ENCODE measurements at places on chromosomes 11 and 22. TPM values are rescaled to one million over a fixed set of nuclear protein-coding genes. Genes with fewer than 3 reads are reported as not detected.

- peak; percentile 80 for DNase-seq
These were observed 451.2 kb downstream of the MIAT start for GRCh38 chr22:27108425-27109114.

GRCh38 chr11:47396049-47396320 is 12.4 kb upstream of the SLC39A13 start:
- DNase-seq = no peak

The RBX1 gene
- 79.4 TPM for total RNA-seq

DNA sequence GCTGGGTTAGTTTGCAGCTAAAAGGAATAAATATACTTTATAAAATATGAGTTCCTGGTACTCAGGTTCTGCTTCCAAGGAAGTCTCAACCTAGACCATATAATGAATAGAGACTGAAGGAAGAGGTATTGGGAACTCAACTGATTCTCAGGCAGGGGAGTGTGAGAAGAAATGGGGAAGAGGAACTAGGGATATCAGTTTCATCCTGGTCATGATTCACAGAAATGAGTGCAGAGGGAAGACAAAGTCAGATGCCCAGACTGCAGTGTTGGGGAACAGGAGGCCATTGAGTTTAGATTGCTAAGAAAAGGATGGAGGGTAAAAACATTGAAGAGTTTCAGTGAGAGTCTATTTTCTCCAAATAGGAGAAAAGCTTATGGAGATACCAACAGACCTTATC is 28.8 kb downstream of the PLAAT5 start:
- DNase-seq = no peak

GRCh38 chr11:17008099-17008498 is 6.1 kb downstream of the PLEKHA7 start:
- DNase-seq = no peak

GRCh38 chr11:3109921-3110706 is 52.9 kb upstream of the CARS1 start:
- DNase-seq = no peak

DNA sequence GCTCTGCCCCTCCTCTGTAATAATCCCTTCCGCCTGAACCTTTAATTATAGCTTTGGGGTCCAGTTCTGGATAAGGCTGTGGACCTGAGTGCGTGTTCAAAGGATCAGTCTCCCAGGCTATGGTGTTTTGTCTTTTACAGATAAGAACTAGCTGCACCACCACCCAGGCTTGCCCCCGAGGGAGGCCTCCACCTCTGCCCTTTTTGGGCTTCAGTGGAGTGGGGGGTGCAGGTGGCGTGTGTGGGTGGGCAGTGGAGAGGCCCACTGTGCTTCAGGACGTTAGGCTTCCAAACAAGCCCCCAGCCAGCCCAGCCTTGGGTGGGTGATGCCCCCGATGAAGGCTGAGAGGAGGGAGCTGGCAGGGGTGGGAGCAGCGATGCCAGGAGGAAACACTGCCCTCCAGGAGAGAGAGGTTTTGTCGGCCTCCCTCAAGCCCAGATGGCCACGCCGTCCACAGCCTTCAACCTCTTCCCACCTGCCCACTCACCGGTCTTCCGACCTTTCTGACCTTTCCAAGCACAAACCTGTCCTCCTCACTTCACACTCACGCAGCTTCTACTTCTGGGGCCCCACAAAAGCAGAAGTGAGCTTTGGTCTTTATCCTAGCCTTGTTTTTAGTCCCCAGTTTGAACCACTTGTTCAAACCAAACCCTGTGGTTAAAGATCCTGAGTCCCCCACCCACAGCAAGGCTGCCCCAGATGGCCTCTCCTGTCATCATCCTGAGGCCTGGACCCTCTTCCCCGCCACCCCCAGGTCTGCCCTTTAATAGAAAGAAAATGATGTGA is 20.4 kb downstream of the PSMD13 start:
- DNase-seq = no peak

The SYCE3 gene
- total RNA-seq = not detected

GRCh38 chr11:1619449-1619848 is 2.5 kb downstream of the KRTAP5-4 start:
- DNase-seq = no peak

DNA sequence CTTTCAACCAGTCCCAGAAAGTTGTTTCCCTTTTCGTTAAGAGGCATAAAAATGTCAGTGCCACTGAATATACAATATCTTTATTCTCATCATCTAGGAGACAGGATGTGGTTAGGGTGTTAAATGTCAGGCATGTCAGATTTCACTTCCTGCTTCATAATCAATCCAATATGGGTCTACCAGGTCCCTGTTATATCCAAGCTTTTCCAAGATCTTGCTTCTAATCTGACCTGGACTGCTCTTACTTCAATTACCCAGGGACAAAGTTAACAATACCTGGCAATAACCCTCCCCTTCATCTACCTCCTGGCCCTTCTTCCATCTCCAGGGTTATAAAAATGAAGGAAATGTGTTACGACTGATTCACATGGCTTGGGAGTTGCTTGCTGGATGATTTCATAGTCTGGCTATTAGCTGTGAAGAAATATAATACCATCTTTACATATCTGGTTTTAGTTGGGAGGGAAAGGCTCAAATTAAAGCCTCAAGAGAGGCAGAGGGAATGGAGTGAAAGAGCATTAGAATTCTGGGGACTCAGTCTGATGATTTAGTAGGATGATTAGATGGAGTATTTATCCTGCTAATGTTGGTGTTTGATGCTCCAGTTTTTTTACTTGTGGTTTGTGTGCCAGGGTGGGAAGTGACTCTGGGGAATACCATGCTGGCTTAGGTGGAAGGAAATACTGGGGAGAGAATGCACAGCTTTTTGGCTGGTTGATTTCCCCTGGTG is 534.3 kb downstream of the ETS1 start:
- no peak for DNase-seq

The KRTAP5-2 gene
- not detected for total RNA-seq

DNA sequence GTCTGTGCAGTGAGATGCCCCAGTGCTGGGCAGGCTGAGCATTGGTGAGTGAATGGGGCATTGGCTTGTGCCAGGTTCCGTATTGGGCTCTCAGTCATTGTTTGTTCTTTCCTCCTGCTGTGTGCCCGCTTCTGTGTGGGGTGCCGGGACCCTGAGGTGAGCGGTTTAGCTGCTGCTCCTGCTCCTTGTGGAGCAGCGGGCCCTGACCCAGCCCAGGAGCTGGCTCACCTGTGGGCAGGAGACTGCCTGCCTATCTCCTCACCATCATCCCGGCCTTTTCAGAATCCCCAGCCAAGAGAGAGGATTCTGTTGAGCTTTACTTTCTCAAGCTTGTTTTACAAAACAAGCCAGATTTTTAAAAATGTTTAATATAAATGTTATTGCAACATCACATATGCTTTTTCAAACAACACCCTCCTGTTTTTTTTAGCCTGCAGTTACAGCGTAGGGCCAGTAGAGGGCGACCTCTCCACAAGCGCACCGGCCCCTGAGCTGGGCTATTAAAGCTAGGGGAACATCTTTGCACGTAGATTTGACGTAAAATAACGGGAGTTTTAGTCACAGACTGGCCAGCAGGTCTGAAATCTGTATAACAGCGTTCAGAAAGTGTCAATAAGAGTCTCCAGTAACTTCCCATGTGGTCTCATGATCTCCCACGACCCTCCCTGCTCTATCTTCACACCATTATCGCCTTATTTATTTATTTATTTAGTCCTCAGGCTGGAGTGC is 25.1 kb upstream of the RELT start:
- DNase-seq = peak; percentile 38

- no peak for DNase-seq
These were observed 100.7 kb downstream of the MAML2 start for GRCh38 chr11:96242191-96242847.

GRCh38 chr11:130782361-130783222 is 133.7 kb downstream of the SNX19 start:
- peak; percentile 34 for DNase-seq

The PHRF1 gene
- 36.5 TPM for total RNA-seq

DNA sequence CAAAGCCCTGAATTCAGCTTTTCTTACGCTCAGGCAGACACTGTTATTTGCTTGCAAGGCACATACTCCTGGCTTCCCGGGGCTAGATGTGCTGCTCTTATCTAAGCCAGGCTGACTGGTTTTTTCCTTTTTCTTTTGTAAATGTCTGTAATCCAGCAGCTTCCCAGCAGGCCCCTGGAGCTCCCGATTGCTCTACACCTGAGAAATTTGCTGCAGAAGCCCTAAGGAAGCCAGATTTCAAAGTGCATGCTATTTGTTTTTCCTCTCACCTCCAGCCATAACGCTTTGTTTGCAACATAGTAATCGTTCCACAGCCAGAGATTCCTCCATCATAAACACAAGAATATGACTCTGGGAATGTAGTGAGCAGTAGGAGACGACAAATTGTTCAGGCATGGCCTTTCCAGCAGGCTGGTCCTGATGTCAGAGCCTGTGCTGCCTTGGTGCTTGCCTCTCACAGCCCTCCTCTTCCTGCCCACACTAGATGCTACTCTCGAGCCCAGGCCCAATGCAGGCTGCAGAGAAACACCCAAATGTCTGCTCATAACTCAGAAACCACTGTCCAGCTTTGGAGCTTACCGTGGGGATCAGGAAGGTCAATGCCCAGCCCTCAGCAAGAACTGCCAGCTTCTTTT is 54.7 kb upstream of the SLC6A5 start:
- no peak for DNase-seq

DNA sequence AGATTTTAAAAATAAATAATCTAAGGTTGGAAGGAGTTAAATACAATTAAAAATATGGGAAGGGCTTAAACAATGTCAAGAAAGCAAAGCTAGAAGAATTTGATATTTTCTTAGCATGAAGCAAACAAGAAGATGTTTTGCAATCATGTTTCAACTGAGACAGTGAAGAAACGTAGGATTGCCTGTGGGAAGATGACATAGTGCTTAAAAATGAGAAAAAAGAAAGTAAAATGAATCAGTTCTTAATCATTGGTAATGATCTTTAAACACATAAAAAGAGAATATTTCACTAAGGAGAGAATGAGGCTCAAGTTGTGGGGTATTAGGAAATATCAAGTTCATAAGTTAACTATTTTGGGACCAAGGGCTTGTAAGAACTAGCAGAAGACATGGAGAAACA is 855.0 kb downstream of the METTL15 start:
- no peak for DNase-seq

The MISFA gene
- total RNA-seq = not detected

GRCh38 chr11:26901162-26901561 is 92.8 kb upstream of the FIBIN start:
- DNase-seq = no peak

- no peak for DNase-seq
These were observed 13.8 kb upstream of the JAM3 start for GRCh38 chr11:134055029-134055428.

DNA sequence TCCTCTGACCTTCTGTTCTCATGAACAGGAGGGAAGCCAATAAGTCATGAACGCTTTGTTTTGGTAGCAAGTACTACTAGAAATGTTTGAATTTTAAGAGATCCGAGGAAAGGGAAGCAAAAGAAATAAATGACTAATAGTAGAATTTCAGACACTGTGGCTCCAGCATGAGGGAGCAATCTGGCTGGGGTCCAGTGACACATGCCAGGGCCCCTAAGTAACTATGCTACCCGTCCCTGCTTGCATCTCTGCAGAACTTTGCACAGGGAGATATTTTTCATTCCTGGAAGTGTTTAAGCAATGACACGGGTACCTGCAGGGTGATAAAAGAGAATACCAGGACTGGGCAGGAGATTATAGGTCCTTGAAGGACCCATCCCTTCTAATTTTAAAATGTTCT is 7.3 kb upstream of the ADAMTS8 start:
- no peak for DNase-seq

GRCh38 chr11:117834838-117835443 is 10.4 kb upstream of the FXYD2 start:
- no peak for DNase-seq

The IGSF22 gene
- total RNA-seq = not detected

The CASP12 gene
- total RNA-seq = not detected

DNA sequence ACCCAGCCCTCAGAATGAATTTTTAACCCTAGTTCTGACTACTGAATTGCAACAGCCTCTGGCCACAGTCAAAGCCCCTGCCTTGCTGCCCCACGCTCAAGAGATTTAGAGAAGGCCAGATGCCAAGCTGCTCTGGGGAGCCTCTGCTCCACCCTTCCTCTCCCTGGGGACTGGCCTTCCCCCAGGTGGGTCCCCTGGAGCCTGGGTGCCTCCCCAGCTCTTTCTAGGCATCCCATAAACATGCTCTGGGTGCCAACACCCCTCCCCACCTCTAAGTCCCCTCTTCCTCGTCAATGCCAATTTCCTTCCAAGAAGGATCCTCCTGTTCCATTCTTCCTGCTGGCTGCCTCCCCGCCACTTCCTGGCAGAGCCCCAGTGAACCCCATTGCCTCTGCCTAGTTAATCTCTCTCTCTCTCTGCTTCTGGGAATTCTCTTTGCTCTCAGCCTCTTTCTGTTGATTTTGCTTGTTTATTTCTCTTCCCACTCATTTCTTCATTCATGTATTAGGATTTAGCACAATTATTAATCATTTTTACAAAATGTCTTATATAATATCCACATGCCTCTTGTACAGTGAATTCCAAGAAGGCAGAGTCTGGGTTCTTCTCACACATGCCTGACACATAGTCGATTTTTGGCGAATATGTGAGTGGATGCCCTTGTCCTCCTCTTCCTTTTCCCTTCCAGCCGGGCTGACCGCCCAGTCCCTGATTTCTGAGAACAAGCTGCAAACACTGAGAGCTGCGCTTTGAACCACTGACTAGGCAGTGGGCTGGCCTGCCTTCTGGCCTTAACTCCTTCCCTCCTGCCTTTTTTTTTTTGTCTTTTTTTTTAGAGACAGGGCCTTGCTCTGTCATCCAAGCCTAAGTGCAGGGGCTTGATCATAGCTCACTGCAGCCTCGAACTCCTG is 17.5 kb downstream of the UQCR10 start:
- DNase-seq = no peak

DNA sequence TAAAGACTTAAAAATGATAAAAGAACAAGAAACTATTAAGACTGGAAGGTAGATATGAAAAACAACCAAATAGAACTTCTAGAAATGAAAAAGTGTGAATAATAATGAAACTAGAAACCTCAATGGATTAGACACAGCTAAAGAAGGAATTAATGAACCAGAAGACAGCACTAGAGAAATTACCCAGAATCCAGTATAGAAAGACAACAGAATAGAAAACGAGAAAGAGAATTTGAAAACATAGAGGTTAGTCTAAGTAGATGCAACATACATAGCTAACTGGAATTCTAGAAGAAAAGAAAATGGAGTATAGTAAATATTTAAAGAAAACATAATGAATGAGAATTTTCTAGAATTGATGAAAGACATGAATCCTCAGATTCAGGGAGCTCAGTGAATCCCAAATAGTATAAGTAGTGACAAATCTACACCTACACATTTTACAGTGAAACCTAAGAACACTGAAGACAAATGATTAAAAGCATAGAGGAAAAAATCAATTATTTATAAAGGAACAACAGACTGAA is 111.9 kb downstream of the PARVA start:
- DNase-seq = no peak

The KDM4D gene
- 4.1 TPM for total RNA-seq

DNA sequence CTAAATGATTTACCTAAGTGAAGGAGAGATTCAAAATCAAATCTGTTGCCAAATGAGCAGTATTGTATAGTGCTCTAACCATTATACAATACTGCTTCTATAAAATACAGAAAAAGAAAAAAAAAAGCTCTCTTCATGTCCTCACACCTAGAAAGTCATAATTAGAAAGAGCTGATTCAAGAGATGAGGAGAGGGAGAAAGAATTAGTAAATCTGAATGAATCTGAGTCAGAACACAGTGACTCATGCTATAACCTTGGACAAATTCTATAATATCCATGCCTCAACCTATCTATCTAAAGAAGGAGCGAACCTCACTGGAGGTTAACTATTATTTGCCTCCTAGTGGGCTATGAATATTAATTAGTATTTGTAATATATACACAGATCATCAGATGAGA is 29.4 kb downstream of the AMBRA1 start:
- peak; percentile 7 for DNase-seq

The SERHL2 gene
- total RNA-seq = 2.9 TPM

GRCh38 chr11:134145715-134146114 is 76.8 kb downstream of the JAM3 start:
- no peak for DNase-seq

The ABCC8 gene
- total RNA-seq = not detected

Measured in Caki2 (cell line).